ENCODE measurements at places on chromosomes 12 and 14. TPM values are rescaled to one million over a fixed set of nuclear protein-coding genes. Genes with fewer than 3 reads are reported as not detected.

Gene CIROP
- not detected for total RNA-seq

Gene SERPINA12
- not detected for total RNA-seq

Gene SLC16A7
- total RNA-seq = 12.0 TPM

Gene RHEBL1
- total RNA-seq = 0.60 TPM

Gene CLEC14A
- 4.1 TPM for total RNA-seq

Gene WSCD2
- total RNA-seq = not detected

Gene WNT1
- not detected for total RNA-seq

Gene PLBD1
- 3.4 TPM for total RNA-seq

Gene KRT74
- total RNA-seq = not detected

Gene CKAP4
- total RNA-seq = 17.9 TPM

Gene CPNE8
- total RNA-seq = 10.9 TPM

Gene BLTP3B
- total RNA-seq = 26.1 TPM

Gene TTC6
- 6.0 TPM for total RNA-seq

Gene TRIM9
- 0.30 TPM for total RNA-seq

All from right lobe of liver (tissue), 6 donors.